ENCODE measurements at places on chromosomes 12 and 14. TPM values are rescaled to one million over a fixed set of nuclear protein-coding genes. Genes with fewer than 3 reads are reported as not detected.

M6PR gene
- total RNA-seq, result 167 TPM

GRCh38 chr12:54612225-54612750 lies 22.4 kb downstream of the LACRT start:
- no peak for DNase-seq
- no peaks in the 10 kb centered on the region for H3K36me3 ChIP-seq
- H3K27ac ChIP-seq, result no peak overlapping the region
- no peak overlapping the region for H3K4me3 ChIP-seq

POLE2 gene
- total RNA-seq, result 58.4 TPM

DNA sequence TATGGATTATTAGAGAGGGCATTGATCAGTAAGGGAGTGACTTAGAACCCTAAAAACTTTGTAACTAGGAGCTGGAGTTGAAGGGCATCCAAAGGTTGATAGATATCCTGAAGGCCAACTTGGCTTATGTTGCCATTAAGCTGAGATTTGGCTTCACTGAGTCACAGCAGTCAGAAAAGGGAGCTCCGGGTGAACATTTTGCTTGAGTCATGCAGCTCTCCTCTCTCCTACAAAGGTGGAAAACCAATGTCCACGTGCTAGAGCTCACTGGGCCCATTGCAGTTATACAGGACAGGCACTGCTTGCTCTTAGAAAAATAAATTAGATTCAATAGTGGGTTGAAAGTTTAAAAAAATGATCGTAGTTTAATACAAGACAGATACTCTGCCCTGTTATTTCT lies 87.3 kb upstream of the LRIG3 start:
- no peak overlapping the region for H3K4me3 ChIP-seq
- no peaks in the 10 kb centered on the region for H3K27me3 ChIP-seq
- no peaks in the 10 kb centered on the region for H3K4me1 ChIP-seq

Data from activated CD4-positive, alpha-beta T cell treated with anti-CD3 and anti-CD28 coated beads, Interleukin-2, amount 10 ng/mL, durations not matched to agents 24 days and 14 days (primary cell).